Spleen (tissue), 13 donors: ENCODE measurements at places on chromosomes 1 and 21. TPM values are rescaled to one million over a fixed set of nuclear protein-coding genes. Genes with fewer than 3 reads are reported as not detected.

The TSPAN1 gene
- 1.4 TPM for polyA plus RNA-seq

The GRIK3 gene
- polyA plus RNA-seq = 0.74 TPM

The PEA15 gene
- 80.1 TPM for polyA plus RNA-seq

DNA sequence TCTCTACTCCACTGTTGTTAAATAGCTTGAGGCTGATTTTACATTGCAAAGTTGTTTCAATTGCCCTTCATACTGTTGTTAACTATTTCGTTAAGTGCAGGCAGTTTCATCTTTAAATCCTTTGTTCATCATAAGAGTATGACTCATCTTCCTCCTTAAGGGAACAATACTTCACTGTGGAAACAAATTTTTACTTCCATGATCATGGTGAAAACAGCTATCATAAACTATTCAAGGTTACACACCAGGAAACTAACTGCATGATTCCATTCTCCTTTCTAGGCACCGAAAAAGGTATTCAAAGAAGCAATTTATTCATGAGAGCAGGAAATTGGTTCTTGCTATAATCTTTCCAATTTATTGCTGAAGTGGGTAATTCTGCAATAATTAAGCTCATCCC is 593.2 kb downstream of the LRRIQ3 start:
- no peak for DNase-seq
- H3K27me3 ChIP-seq = no peaks in the 10 kb centered on the region
- no peak overlapping the region for H3K27ac ChIP-seq
- no peaks in the 10 kb centered on the region for H3K36me3 ChIP-seq
- H3K4me3 ChIP-seq = no peak overlapping the region
- H3K4me1 ChIP-seq = no peaks in the 10 kb centered on the region

- no peak for DNase-seq
- H3K27me3 ChIP-seq = no peaks in the 10 kb centered on the region
- H3K4me1 ChIP-seq = peaks cover 75% of the 10 kb centered on the region
These were observed 2.2 kb upstream of the POFUT2 start for GRCh38 chr21:45289655-45290515.

- no peaks in the 10 kb centered on the region for H3K4me1 ChIP-seq
- no peak for DNase-seq
- H3K4me3 ChIP-seq = no peak overlapping the region
- H3K27me3 ChIP-seq = peaks cover 6% of the 10 kb centered on the region
- H3K36me3 ChIP-seq = no peaks in the 10 kb centered on the region
- H3K27ac ChIP-seq = no peak overlapping the region
These were observed 354.6 kb downstream of the PTPRU start for GRCh38 chr1:29590583-29591565.

- no peak overlapping the region for H3K4me3 ChIP-seq
- no peak for DNase-seq
- peaks cover 97% of the 10 kb centered on the region for H3K4me1 ChIP-seq
- H3K27me3 ChIP-seq = no peaks in the 10 kb centered on the region
These were observed 182.0 kb upstream of the SGIP1 start for GRCh38 chr1:66351913-66352312.
